Sigmoid colon (tissue), 7 donors: ENCODE measurements at places on chromosomes 5 and 9. TPM values are rescaled to one million over a fixed set of nuclear protein-coding genes. Genes with fewer than 3 reads are reported as not detected.

DNA sequence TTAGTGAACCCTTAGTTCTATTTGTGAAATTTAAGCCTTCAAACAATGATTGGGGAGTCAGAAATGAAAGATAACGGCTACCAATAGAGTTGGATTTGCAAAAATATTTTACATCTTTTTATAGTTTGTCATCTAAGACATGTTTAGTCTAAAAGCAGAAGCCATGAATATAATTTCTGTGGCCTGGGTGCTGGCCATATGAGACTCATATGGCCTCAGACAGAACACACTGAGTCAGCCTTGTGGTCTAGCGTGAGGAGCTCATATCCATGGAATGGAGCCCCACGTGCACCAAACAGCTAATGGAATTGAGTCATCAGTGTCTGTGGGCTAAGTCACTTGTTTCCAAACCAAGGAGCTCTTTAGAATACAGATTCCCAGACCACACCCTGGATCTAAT lies 240.7 kb upstream of the NREP start:
- DNase-seq: no peak

DNA sequence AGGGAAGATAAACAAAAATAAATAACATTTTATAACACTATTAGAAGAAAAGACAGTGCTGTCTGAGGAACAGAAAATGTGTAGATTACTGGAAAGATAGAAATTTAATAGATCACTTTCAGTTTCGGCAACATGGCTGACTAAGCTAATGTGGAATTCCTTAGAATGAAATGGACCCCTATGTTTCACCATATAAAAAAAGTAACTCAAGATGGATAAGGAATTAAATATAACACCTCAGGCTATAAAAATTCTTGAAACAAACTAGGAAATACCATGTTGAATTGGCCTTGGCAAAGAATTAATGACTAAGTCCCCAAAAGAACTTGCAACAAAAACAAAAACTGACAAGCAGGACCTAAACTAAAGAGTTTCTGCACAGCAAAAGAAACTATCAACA lies 558.3 kb downstream of the CHSY3 start:
- no peak for DNase-seq

DNA sequence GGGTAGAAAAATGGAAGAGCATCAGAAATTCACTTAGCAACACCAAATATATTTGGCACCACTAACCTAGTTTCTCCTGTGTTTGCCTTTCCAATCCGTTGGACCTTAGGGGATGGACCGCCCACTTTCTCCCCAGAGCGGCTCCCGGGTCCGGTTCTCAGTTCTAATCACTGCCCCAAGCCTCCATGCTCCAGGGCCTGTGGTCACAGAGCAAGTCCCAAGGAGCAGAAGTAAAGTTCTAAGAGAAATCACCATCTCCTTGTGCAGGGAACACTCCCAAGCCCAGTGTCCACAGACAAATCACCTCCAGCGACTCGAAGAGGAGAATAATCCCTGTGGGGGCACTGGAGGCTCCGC lies 728 bp upstream of the SLC1A1 start:
- DNase-seq: no peak

IL9 gene
- not detected for total RNA-seq

DNA sequence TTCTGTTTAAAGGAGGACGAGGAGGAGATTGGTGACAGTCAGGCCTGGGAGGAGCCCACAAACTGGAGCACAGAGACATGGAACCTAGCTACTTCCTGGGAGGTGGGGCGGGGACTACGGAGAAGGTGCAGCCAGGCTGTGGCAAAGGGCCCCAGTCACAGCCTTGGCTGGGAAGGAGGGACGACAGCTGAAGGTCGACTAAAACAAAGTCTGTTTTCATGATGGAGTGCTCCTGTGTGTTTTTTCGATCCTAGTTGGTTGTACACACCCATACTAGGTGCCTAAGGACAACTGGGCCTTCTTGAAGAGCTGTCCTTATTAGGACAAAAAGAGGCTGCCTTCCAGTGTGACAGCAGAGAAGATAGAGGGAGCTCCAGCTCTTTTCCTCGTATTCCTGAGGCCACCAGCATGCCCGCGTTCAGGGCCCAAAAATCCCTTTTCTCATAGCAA lies 2.9 kb downstream of the CCDC107 start:
- DNase-seq: peak; percentile 80

EFNA5 gene
- total RNA-seq: 9.2 TPM

DNA sequence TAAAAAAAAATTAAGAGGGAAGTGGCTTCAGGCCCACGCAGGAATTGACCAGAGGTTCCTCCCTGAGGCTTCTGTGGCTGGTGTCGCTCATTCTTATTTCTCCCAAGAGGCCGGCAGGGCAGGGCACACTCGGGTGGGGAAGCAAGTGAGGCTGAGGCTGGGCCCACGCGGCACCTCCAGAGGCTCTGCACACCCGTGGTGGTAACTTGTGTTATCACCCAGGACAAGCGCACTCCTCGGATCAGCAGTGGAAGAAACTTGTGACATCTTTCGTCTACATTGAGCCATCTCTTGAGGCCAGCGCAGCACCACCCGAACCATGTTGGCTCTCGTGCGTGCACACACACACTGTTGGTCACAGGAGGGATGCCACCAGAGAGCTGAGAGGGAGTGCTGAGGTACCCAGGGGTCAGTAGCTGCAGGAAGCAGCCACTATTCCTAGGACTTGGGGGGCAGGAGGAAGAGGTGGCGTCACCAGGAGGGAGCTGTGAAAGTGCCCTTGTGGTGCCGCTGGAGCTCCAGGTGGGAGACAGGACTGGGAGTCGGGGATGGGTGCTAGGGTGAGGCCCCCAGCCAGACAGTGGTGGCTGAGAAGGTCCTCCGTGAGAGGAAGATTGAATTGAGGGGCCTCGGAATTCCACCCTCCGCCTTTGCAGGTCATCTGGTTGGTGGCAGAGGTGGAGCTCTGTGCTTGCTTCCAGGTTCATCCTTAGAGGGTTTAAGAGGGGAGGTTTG lies 6.4 kb downstream of the NDUFS6 start:
- DNase-seq: no peak

DNA sequence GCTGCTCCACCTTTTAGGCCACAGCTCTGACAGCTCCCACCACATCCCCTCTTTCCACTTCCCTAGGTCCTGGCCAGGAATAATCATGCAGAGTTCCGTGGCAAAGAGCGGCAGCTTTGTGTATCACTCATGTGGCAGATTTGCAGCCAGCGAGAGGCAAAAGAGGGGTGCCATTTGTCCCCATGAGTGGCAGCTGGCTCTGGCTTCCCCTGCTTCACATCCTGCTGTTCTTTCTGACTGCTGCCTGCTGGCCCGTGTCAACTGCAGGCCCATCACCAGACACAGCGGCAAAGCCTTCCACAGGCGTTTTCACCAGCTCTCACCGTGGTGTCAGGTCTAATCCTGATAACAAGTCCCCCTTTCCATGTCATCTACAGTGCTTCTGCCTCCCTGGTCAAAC lies 430.6 kb upstream of the DAP start:
- DNase-seq: no peak

DNA sequence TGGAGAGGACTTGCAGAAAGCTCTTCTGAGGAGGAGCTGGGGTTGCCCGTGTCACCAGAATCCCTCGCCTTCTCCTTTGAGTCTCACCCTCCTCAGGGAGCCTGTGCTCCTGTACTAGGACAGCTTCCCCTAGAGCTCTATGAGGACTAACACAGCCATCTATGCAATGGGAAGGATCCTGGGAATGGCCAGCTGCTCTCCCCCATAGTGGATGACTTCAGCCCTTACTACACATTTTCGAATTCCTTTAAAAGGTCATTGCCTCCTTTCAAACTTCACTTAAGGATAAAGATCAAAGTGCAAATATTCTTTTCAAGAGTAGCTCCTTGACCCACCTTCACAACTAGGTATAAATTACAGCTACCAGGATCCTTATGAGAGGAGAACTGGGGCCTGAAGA lies 55.1 kb downstream of the PRDM6 start:
- no peak for DNase-seq

- DNase-seq: no peak
Observed at GRCh38 chr5:93382188-93382825, 198.7 kb downstream of the NR2F1-AS1 start.

- no peak for DNase-seq
Observed at GRCh38 chr9:2157277-2158110, 142.3 kb downstream of the SMARCA2 start.

DNA sequence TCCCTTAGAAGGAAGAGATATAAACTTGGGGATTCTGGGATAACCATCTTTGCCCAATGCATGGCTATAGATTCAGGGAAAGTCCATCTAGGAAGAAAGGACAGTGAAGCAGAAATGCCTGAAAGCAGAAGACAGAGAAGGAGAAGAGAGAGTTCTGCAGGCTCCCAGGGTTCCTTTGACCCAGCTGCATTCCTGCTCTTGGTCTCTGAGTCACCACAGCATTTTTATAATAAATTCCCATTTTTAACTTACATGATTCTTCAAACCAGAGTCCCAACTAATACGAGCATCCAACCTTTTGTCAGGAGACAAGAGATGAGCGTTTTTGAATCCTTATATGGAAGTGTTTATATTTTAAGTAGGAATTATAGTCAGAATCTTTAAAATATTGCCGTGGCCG lies 12.0 kb upstream of the AOPEP start:
- no peak for DNase-seq

PCA3 gene
- total RNA-seq: under 0.01 TPM

COMMD10 gene
- 27.3 TPM for total RNA-seq

SOHLH1 gene
- not detected for total RNA-seq

DNA sequence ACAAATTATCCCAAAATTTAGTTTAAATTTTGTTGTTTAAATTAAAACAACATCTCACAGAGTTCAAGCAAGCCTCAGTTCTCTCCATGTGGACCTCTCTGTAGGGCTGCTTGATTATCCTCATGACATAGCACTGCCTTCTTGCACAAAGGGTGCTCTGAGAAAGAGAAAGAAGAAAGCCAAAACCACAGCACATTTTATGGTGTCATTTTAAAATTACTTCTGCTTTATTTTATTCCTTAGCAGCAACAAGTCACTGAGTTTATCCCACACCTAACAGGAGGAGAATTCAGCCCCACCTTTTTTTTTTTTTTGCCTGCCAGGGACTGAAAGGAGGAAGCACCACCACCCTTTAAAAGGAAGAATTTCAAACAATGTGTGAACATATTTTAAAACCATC lies 12.8 kb upstream of the KCNV2 start:
- DNase-seq: no peak

GRCh38 chr5:139543423-139543991 lies 17.6 kb upstream of the UBE2D2 start:
- DNase-seq: peak; percentile 69

FOXD1 gene
- total RNA-seq: 0.36 TPM

TLE1 gene
- total RNA-seq: 46.8 TPM

- DNase-seq: no peak
Observed at GRCh38 chr5:132458651-132459030, 31.9 kb downstream of the IRF1 start.

- peak; percentile 95 for DNase-seq
Observed at GRCh38 chr9:127578952-127579853, 32.9 kb upstream of the STXBP1 start.

PCDHGB4 gene
- total RNA-seq: 9.1 TPM

DNA sequence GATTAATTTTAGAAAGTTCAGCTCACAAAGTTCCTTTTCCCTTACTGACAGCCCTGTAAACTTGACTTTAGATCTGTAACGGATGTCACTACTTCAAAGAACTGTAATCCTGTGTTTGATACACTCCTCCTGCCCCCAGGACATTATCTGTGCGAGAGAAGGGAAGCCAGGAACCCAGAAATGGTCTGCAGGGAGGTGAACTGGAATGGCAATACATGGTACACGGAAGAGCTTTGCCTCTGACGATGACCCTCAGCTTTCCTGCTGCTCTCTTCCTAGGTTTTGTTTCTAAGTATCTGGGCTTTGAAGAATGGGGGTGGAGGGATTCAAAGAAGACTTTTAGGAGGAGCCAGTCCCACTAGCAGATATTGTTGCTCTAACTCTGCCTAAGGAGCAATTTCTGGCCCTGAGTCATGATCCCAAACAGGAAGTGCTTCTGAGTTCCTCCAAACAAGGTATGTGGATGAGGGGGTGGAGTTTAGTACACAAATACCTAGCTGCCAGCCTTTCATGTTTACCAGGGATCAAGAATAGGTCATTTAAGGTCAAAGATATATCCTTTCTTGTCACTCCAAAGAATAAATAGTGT lies 43.4 kb upstream of the TMC1 start:
- no peak for DNase-seq

DNA sequence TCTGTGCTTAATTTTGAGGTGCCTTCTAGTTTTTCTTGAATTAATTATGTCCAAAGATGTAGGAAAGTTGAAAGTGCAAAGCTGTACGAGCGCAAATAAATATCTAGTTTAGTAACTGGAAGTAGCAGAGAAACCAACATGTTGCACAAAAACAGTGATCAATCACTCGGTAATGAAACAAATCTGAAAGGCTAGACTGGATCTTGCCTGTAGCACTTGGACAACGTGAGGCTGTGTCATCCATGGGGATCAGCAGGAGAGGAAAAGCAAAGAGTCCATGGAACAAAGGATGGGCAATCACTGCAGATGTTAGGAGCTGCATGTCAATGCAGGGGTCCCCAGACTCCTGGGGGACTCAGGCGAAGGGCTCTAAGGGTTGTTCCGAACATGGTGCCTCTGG lies 424.2 kb downstream of the IRX1 start:
- no peak for DNase-seq

DNA sequence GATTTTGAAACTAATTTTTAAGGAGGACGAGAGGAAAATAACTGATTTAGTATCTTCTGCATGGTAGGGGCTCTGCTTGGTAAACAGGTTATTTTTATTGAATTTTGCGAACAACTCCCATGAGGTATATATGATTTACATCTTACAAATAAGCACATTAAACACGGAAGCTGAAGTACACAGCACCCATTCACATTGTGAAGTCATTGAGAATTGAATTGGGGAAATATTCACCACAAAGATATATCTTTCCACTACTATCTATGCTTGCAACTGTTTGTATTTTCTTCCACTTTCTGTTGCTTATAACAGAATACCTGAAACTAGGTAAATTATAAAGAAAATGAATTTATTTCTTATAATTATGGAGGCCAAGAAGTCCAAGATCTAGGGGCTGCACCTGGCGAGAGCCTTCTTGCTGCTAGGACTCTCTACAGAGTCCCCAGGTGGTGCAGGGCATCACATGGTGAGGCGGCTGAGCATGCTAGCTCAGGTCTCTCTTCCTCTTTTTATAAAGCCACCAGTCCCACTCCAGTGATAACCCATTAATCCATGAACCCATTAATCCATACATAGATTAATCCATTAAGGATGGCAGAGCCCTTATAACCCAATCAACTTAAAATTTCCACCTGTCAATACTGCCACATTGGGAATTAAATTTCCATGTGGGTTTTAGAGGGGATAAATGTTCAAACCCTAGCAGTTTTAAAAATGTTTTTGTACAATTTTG lies 79.0 kb upstream of the ZNF608 start:
- DNase-seq: no peak

DNA sequence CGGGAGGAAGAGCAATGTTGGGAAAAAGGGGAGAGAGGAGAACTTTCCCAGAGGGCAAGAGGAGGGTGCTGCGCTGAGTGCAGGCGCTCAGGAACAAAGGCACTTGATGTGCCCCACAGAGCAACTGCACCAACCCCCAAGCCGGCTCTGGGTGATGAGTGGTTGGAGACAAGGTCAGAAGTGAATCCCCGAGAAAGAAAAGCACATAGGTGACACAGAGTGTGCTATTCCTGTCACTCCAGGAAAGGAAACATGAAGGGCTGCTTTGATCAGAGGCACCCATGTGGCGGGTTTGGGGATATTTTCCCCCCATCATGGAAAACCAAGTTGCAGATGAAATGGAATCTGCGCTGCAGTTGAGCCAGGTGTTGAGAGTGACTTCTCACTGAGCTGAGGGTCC lies 20.7 kb upstream of the SLC25A48 start:
- DNase-seq: no peak
